Activated CD4-positive, alpha-beta T cell treated with anti-CD3 and anti-CD28 coated beads for 48 hours (primary cell): ENCODE measurements at places on chromosomes 11 and 22.

DNA sequence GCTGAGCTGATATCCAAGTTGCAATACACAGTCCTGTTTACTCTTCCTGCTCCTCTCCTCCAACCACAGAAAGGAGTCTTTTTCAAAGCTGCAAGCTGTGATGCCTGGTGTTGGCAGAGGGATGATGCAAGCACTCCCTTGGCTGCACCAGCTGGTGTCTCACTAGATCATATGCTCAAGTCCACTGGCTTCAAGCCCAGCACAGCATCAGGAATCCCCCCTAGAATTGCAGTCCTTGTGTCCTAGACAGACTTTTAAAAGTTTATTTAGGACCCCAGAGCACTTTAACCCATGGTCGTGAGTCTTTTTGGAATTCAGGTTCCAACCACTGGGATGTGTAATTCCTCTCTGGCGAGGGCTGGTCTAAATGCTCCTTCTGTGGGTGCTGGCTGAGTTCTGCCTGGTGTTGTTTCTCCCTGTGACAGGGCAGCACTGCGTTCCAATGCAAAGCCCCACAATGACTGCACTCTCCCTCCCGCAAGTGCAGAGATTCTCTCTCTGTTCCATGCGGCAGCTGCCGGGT lies 1.9 kb upstream of the HEPN1 start:
- no peak for DNase-seq

DNA sequence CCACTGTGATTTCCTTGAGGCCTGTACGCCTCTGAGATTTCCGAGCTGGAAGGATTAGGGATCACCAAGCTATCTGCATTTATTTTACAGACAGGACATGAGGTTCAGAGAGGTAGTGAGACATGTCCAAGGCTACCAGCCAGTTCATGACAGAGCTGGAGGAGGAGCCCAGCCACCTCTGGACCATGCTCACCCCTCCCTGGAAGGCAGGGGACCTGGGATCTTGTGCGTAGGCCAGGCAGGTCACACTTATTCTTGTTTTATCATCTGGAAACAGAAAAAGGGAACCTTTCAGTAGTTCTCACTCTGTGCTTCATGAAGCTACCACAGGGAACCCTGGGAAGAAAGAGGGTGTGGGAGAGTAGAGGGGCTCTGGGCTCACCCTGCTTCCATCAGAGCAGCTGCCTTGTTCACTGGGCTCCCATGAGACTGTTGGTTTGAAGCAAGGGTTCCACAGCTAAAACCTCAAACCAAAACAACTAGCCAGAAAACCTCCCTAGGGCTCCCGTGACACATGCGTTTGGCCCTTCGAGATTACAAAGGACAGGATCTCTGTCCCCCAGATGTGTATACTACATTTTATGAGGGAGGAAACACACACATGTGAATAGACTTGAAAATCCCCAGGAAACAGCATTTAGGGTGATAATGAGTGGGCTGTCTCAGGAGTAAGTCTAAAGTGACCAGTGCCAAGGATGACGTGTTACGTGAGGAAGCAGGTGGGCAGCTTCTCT lies 106.4 kb downstream of the DSCAML1 start:
- no peak for DNase-seq

DNA sequence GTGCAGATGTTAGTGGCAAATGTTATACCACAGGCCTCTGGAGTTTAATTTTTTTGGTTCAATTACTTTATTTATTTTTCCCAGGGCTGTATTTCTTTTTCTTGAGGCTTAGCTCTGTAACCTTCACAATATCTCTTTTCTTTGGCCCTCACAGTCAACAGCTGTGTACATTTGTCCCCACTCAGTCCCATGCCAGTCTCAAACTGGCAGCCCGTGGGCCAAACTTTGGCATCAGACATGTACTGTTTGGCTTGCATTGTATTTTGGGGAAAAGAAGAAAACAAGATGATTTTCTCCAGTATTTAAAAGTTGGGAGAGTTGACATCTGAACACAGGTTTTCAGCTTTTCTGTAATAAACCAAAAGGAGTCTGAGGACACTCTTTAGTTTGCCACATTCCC lies 87.1 kb downstream of the PRR5L start:
- DNase-seq: no peak

DNA sequence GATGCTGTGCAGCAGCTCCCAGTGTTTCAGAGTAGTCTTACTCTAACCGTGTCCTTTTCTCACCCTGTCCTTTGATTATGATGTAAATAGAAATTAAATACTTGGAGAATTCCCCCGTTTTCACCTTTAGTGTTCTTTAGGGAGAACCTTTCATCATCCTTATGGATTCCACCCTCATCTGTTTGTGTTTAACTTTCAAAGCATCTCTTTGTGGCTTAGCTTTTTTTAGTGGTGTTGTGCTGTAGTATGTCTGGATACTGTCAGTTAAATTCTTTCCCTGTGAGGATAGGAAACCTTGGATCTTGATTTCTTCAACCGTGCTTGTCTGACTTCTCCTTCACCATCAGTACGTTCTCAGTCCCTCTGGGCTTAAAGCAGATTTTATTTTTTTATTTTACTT lies 48.5 kb downstream of the PPP6R3 start:
- no peak for DNase-seq

- DNase-seq: no peak
Observed at GRCh38 chr11:46570790-46571398, 22.9 kb downstream of the AMBRA1 start.

DNA sequence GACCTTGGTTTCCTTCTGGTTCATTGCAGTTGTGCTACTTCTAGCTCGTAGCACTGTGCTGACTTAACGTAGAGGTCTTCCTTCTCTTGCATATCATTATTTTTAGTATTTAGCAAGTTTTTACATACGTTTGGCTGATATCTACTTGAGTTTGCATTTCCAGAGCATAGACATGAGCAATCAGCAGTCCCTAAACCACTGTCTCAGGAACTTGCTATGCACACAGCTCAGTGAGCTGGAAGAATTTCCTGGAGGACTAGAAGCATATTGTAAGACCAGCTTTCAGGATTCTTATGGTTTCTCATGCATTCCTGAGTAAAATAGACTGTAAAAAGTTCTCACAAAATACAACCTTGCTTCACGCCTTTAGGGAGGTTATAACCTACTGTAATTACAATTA lies 226.7 kb upstream of the PDGFD start:
- DNase-seq: no peak

- no peak for DNase-seq
Observed at GRCh38 chr11:45756384-45757010, 48.5 kb upstream of the SLC35C1 start.

- no peak for DNase-seq
Observed at GRCh38 chr22:27011717-27012116, 354.3 kb downstream of the MIAT start.

DNA sequence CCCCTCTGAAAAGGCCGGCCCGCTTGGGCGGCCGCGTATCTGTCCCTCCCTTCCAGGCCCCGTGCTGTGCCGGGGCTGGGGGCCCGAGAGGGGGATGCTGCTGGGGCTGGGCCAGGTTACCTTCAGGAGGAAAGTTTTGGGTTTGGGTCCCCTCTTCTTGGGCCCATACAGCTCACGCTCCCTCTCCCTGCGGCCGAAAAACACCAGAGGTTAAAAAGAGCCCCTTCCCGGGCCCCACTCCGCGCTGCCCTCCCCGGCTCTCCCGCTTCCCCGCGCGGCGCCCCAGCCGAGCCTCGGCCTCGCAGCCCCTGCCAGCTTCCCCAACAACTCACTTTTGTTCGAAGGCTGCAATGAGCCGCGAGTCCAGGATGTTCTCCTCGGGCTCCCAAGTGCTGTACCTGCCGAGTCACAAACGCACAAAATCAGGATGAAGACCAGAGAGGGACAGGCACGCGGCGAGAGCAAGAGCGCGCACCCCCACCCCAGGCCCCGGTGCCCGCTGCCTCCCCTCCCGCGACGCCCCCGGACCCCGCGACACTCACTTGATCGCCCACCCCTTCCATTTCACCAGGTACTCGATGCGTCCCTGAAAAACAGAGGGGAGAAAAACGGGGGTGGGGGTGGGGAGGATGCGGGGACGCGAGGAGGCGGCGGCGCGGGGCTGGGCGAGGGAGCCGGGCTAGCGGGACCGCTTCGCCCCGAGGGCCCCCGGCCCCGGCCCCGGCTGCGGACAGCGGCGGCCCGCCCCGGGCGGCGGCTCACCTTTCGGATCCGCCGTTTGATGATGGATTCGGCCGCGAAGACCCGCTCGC lies 450 bp downstream of the CBX6 start:
- peak; percentile 46 for DNase-seq

DNA sequence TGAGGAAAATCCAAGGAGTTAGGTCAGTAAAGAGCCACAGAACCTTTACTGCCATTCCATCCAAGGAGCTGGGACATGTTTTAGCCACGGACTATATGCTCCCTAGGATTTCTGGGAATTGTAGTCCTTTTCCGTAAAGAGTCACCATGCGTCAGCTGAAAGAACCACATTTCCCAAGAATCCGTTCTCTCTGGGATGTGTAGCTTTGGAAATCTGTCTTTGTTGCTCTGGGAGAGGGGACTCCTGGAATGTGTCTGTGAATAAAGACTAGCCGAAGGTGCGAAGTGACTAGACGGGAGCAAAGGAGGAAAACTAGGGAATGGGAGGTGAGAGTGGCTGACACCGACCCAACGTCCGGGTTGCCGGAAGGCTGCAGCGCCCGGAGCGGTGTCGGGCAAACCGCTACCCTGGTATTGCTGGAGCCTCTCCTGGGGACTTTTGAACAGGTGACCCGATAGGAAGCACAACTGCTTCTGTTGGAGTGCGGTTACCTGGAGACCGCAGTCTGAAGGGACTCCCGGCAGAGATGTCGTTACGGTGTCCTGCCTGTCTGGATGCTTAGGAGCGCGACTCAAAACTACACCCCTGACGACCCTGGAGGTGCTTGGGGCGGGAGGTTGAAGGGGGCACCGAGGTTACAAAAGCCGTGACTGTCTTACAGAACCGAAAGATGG lies at the start of gene IFTAP:
Gene IFTAP, plus strand, starts transcription at position 187 of the 674 bp plus-strand sequence. CDS start 15,602 bp downstream, outside the sequence.
- peak; percentile 47 for DNase-seq

GRCh38 chr11:128161436-128161835 lies 425.9 kb downstream of the ETS1 start:
- no peak for DNase-seq

GRCh38 chr11:121696931-121697670 lies 244.3 kb upstream of the SORL1-AS1 start:
- DNase-seq: no peak

DNA sequence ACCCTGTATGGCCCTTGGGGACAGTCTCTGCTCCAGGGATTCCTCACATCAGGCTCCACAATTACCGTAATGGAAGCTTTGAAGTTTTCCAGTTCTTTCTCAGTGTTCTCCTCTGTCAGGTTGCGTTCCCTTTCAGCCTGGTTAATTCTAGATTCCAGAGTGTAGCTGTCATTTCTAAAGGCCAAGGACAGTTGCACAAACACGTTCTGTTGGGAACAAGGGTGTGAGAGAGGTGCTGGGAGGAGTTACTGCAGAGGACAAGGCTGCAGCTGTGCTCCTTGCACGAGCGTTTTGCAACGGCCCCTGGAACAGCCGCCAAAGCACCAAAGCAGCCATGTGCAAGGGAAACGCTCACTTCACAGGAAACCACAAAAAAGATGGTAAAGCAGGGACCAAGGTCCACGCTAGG lies 35.9 kb upstream of the LYVE1 start:
- no peak for DNase-seq

GRCh38 chr22:42326301-42326700 lies 55.8 kb upstream of the TCF20 start:
- DNase-seq: no peak

- DNase-seq: no peak
Observed at GRCh38 chr11:14614091-14614622, 29.4 kb upstream of the PDE3B start.

DNA sequence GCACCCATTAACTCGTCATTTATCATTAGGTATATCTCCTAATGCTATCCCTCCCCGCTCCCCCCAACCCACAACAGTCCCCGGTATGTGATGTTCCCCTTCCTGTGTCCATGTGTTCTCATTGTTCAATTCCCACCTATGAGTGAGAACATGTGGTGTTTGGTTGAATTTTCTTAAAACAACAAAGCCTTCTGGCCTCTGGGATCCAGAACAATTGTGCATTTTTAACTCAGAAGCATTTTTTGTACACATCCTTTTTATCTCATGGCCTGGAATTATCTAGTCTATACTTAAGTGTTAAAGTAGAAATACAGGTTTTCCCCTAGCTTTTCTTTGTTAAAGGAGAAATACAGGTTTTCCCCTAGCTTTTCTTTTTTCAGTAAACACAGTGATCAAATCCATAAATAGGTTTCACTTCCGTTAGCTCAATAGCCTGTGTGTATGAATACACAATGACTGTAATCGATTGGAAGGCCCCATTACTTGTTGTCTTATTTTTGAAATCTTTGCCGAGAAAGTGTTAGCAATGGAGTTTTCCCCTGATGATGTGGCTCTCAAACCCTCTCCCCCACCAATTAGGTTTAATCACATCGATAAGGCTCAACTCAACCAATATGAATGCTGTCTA lies 125.6 kb upstream of the PITPNB start:
- DNase-seq: no peak

GRCh38 chr22:48091060-48091650 lies 1328.7 kb downstream of the TBC1D22A start:
- DNase-seq: no peak

- no peak for DNase-seq
Observed at GRCh38 chr11:2671748-2672147, 28.0 kb downstream of the KCNQ1OT1 start.

- no peak for DNase-seq
Observed at GRCh38 chr22:29259253-29259899, 8.4 kb downstream of the RHBDD3 start.

DNA sequence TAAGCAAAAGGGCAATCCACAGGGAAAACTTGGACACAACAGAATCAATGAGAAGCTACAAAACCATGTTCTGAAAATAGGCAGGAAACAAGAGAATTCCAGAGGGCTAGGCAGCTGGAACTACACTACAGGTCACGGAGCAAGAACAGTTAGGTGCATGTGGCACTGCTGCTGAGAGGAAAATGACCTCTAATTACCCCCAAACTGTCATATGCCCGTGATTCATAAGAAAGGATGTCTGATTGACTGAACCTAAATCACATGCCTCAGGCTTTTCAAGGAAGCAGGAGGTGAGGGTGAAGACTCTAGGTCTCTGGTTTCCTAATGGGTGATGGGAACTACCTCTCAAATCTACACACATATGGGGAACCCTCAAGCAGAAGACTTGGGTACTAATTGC lies 17.9 kb upstream of the RRAS2 start:
- DNase-seq: no peak

- DNase-seq: no peak
Observed at GRCh38 chr22:19665784-19666672, 48.3 kb upstream of the SEPTIN5 start.

DNA sequence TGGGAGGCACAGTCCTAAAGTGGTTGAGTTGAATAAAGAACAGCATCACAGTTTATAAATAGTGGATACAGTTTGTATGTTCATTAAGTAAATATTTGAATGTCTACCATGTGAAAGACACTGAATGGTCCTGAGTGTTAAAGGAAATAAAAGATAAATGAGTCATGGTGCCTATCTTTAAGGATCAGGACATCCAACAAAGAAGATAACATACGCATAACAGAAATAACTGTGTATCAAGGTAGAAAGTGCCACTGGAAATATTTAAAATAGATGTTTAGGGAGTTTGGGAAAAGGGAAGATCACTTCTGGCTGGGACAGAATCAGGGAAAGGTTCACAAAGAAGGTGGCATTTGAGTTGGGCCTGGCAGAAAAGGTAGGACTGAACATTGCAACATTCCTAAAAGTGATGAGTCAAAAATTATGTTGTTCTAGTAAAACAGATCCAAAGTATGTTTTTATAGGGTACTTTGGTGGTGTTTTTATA lies 41.5 kb downstream of the CSTPP1 start:
- no peak for DNase-seq

GRCh38 chr11:12084256-12084655 lies 26.1 kb upstream of the MICAL2 start:
- DNase-seq: no peak

GRCh38 chr11:6438979-6439571 lies 1.7 kb downstream of the HPX start:
- peak; percentile 39 for DNase-seq

GRCh38 chr11:119024430-119025098 lies 6.0 kb downstream of the TRAPPC4 start:
- DNase-seq: no peak
